ENCODE measurements at places on chromosomes 16 and 17. TPM values are rescaled to one million over a fixed set of nuclear protein-coding genes. Genes with fewer than 3 reads are reported as not detected.

- DNase-seq: no peak
Measured at GRCh38 chr17:43816336-43817320, 16.3 kb downstream of the MPP3 start.

GRCh38 chr16:6977291-6977690 is 355.4 kb upstream of the RBFOX1 start:
- DNase-seq: no peak

SCNN1B gene
- not detected for total RNA-seq

CLDN9 gene
- total RNA-seq: 1.0 TPM

- DNase-seq: no peak
Measured at GRCh38 chr17:29458066-29458465, 67.9 kb downstream of the TAOK1 start.

DNA sequence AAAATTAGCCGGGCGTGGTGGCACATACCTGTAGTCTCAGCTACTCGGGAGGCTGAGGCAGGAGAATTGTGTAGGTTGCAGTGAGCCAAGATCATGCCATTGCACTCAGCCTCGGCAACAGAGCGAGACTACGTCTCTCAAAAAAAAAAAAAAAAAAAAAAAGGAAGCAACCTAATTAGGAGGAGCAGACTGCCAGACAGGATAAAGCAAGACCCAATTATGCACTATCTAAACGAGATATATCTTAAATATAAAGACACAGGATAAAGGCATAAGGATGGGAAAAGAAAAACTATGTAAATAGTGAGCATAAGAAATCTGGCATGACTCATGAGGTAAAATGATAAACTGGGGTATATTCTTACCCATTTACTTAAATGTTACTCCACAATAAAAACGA is 4.9 kb downstream of the TXNDC11 start:
- DNase-seq: no peak

- no peak for DNase-seq
Measured at GRCh38 chr17:57625957-57626356, 119.1 kb downstream of the CCDC182 start.

DNA sequence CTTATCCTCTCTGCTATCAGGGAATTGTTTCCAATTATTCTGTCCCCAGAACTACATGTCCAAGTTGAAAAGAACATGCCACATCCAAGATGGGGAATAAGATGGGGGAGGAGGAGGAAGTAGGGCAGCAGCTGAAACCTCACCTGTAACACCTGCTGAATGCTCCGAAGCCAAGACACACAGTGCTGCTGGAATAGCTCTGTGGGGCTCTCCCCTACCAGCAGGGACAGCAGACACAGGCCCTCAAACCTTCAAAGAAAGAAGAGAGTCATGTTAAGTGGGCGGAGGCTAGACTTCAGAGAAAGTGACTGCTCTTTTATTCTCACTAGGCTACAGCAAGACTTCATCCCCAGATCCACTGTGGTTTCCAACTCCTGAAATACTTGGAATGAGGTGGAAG is 13.2 kb downstream of the PELP1 start:
- DNase-seq: no peak

DNA sequence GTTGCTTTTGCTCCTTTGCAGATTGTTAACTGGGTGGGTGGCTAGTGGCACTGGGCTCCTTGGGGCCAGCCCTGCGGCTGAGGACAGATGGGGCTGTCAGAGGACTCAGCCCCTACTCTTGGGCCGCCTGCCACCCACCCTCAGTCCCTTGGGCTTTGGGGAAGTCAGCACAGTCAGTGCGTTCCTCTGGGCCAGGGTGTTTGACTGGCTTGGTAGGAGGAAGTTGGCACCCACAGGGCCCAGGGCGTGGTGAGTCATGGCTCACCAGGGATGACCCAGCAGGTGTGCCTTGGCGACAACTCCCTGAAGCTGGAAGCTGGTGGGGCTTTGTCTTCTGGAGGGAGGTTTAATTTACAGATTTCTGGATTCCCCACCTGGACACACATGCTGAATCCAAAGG is 32.4 kb downstream of the HAPSTR1 start:
- DNase-seq: no peak

GAST gene
- total RNA-seq: not detected

DNA sequence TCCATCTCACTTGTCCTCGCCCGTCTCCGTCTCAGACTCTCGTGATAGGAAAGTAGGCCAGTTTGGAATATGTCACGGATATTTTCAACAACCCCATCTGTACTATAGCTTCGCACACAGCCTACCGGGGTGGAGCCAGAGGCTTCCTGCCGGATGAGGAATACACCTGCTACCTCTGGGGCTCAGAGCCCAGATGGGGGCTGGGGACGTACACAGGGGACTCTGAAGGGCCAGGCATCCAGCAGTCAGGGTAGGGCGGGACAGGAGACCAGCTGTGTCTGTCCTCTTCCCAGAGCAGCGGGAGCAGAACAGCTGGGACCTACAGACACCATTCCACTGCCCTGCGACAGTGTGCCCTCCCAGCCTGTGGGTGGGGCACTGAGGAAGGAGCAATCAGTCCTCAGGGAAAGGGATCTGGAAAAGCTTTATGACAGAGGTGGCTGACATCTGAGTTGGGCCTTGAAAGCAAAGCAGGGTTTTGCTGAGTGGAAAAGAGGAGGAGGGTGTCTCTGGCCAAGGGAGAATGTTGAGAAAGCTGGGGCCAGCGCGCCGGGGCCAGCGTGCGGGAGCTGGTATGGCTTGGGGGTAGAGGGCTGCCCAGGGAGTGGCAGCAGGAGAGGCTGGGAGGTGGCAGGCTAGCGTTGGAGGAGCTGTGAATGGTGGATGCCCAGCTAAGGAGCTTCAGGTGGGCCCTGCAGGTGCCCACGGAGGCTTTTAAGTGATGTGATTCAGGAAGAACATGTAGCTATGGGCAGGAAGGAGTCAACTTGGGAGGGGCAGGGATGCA is 11.5 kb upstream of the SRCIN1 start:
- no peak for DNase-seq

DNA sequence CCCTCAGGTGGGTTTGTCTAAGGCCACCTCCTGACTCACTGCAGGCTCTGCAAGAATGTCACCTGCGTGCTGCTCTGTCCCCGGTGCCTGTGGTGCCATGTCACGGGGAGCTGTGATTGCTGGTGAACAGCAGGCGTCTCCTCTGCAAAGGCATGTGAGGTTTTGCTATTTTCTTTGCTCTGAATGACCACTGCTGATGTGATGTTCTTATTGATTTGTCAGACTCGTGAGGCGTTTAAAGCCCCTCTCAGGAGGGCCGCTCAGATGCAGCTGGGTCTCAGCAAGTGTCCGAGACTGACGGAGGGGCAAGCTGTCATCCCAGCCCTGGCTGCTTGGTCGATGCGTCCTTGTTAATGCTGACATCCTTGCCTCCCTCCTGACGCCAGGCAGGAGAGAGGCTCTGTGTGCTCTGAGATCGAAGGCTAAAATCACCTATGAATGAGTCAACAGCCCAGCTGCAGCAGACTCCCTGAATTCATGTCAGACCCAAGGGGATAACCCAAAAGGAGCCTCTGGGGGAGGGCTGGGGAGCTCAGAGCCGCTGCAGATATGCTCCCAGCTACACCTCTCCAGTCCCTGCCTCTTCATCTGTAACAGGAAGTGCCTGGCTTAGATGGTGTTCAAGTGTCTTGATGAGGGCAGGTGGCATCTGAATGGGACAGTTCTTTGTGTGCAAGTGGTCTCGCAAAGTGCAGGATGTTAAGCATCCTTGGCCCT is 11.8 kb upstream of the PEMT start:
- DNase-seq: no peak

GRCh38 chr17:66675991-66676371 is 158.9 kb upstream of the CACNG5 start:
- no peak for DNase-seq

CCL13 gene
- not detected for total RNA-seq

DNA sequence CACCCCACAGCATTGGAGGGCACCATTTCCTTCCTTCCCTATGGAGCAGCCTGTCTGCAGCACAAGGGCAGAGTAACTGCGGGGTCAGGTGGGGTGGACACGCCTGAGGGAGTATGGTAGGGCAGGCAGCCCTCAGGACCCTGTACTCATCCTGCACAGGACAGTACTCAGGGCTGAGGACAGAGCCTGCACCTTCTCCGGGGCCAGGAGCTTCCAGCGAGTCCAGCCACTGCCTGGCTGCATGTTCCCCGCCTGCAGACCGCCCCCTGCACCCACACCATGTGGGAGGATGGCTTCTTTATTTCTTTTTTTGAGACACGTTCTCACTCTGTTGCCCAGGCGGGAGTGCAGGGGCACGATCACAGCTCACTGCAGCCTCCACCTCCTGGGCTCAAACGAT is 47.6 kb upstream of the CDC42EP4 start:
- no peak for DNase-seq

ZNF205 gene
- total RNA-seq: 25.1 TPM

- DNase-seq: no peak
Measured at GRCh38 chr17:57862694-57863667, 13.1 kb upstream of the MRPS23 start.

CLDN6 gene
- 359 TPM for total RNA-seq

DNA sequence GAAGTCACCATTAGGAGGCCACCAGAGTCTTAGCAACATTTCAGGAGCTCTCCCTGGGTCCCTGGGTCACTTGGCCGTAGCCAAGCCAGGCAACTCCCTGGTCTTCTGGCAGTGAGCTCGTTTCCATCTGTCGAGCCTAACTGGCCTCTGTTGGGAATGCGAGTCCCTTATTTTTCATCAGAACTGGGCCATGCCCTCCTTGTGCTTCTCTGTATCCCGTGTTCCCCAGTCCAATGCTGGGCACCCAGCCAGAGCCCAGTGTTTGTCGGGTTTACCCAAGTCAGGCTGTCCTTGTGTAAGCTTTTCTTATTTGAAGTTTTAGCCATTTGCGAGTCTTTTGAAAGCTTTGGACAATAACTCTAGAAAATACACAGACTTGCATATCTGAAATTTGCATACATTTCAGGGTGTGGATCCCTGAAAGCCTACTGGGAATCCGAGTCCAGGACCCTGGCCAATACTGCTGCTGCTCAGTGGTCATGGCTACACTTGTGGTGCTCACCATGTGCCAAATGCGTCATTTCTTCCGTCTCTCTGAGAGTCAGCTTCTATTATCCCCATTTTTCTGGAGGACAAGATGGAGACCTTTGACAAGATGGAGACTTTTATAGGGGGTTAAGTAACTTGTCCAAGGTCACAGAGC is 81.6 kb upstream of the LGALS9 start:
- no peak for DNase-seq

DNA sequence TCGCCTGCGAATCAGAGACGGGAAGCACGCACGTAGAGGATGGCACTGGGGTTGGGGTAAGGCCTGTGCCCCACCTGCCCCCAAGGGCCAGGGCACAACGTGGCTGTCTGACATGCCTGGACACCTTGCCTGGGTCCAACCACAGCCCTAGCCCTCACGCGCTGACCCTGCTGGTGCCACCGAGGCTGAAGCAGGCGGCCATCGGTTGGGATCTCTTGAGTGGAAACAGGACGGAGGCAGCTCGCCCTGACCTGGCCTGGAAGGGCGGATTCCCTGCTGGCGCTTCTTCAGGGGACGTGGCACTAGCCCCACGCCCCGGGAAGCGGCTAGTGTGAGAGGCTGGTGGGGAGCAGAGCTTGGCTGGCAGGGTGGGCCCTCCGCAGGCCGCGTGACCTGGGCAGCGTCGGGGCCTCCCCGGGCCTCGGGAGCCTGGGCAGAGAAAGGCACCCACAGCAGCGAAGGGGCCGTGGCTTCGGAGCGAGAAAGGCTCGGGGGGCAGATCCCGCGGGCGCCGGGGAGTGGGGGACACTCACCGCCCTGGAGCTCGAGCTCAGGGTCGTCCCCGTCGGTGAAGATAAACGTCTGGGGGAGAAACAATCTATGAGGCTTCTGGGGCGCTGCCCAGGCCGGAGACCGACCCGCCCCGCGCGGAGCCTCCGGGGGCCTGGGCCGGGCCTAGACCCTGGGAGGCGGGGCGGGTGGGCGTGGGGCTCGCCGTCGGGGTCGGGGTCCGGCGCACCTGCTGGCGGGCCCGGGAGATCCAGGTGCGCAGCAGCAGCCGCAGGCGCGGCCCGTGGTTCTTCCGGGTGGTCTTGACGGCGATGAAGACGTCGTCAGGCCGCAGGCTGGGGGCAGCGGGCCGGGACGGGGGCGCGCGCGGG is 610 bp downstream of the RFNG start:
- no peak for DNase-seq

DNA sequence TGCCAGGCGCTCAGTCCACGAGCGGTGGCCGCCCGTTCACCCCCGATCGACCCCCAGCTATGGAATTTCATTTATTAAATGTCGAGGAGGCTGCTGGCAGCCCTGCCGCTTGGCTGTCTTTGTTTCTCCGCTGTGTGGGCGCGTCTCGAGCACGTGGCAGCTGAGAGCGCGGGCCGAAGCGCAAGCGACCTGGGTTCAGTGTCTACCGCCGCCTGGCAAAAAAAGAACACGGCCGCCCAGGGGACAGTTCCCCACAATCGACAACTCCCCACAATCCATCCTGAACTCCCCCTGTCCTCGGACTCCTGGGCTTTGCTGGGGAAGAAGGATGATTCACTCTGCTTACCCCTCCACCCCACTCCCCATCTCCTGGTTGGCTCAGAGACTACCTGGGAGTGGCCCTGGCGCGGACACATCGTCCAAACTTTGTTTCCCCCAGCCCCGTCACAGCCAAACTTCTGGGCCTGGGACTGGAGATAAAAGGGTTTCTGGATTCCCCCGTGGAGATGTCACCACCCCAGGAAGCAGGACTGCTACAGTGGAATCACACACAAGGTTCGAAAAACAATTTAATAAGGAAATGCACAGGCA is 1.7 kb upstream of the ANKRD13B start:
- no peak for DNase-seq

DNA sequence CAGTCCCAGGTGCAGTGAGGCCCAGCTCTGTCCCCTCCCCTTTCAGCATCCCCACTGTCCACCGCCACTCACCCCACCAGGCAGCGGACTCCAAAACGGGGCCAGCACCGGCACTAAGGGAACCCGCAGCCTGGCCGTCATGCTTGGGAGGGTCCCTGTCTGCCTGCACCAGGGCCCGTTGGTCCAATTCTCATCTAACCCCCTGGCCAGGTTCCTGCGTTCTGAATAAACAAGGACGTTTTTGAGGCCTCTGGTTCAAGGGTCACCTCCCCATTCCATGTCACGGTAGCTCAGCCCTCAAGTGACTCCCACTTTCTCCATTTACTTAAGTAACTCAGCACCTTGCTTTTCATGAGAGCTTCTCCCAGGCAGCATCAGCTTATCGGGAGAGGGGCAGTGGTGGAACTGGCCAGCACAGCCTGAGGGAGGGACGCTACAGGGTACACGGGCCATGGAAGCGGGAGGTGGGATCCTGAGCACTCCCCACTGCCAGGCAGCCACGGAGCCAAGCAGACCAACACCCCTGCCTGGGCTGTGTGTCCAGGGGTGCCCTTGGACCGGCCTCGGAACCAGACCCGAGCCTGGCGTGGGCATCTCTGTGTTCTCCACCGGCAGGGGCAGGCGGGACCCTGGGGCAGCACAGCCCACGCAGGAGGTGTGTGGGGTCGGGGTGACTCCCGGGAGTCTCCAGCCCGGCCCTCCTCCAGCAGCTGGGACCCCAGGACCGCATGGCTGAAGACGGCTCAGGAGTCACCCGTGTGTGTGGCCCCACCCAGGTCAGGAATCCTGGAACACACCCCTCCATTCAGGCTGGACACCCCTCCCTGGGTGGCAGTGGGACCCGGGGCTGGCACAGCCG is 74.9 kb upstream of the GNG13 start:
- no peak for DNase-seq

GRCh38 chr16:28167221-28167620 is 44.5 kb downstream of the XPO6 start:
- no peak for DNase-seq
